ENCODE measurements at places on chromosomes 16 and 17.

DNA sequence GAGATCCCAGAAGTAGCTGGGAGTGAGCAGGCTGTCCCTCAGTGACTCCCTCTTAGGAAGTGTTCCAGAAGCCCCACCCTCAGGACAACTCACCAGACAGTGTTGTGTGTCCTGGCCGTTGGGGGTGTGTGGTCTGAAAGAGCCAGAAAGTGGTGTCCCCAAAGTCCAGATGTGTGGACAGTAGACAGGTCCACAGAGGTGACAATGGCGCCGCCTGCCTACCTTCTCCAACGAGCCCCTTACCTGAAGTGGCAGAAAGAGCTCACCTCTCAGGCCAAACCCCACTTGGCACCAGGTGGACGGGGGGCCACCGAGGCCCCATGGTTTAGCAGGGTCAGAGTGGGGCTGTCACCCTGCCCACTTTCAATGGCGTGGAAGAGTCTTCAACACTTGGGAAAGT, 19.9 kb downstream of the C17orf100 start:
- DNase-seq = no peak

DNA sequence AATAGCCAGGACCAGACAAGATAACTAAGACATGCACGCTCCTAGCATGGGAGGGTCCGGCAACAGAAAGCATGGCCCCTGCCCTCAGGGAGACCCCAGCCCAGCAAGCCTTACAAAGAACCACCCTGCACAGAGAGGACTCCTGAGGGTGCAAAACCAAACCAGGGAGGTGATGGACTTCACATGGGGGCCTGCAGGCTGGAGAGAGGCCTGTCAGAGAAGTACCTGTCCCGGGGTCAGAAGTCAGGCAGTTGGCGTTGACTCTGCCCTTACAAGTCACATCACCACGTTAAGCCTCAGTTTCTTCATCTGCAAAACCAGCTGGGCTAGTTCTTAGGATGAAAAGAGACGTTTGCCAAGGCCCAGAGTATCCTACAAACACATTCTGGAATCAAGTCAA, 4.7 kb downstream of the OTOP2 start:
- DNase-seq = no peak

- no peak for DNase-seq
Observed at GRCh38 chr16:53945996-53946395, 242.0 kb downstream of the FTO start.

DNA sequence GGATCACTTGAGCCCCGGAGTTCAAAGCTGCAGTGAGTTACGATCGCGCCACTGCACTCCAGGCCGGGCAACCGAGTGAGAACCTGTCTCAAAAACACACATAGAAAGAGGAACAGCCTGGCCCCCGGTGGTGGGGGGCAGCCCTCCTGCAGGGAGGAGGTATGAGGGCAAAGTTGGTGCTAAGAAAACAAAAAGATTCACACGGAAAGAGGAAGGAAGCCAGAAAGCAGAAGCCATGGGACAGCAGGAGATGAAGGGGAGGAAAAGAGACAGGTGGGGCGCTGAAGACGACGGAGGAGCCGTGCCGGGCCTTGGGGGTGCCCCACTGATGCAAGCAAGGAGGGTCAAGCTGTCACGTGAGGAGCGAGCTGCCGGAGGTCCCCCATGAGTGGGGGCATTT, 8.2 kb upstream of the C16orf74 start:
- DNase-seq = no peak

DNA sequence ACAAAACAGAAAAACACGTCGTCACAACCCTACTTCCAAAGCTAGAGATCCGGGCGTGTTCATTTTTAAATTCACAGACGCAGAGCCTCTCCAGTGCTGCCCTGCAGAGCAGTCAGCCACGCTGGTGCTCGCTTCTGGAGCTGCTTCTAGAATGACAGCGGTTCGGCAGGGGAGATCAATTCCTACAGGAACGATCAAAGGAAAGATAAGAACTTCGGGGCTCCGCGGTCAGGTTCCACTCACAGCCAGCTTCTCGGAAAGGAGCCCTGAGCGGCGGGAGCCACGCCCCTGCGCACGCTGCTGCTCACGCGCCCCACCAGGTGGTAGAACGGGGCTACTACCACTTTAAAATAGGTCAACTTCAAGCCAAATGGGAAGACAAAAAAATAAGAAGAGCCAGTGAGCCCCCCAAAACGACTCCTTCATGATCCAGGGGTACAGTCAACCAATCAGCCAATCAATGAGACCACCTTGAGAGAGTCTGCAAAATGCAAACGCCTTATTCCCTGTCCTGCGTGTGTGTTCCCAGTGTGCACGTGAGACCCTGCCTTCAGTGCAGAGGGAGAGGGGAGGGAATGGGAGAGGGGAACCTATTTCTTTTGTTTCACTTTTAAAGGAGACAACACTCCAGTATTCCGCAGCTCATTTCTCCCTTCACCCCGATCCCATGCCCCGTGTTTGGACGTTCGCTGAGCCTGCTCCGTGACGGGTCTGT, 209.7 kb downstream of the RBFOX3 start:
- peak; percentile 32 for DNase-seq

DNA sequence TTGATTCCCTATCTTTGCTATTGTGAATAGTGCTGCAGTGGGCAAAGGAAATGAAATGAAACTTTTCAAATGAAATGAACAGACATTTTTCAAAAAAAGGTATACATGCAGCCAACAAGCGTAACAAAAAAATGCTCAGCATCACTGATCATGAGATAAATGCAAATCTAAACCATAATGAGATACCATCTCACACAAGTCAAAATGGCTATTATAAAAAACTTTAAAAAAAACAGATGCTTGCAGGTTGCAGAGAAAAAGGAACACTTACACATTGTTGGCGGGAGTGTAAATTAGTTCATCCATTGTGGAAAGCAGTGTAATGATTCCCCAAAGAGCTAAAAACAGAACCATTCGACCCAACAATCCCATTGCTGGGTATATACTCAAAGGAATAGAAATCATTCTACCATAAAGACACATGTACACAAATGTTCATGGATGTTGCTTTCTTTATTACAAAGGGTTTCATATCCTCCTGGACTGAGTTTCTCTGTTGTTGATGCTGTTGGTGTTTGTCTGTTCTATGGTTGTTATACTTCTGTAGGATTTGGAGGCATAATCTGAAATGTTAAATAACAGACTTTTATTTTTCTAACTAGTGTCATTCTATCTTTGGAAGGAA, 99.3 kb upstream of the SOX9 start:
- DNase-seq = no peak

GRCh38 chr17:76584427-76585032, 1.1 kb downstream of the ST6GALNAC2 start:
- DNase-seq = no peak

DNA sequence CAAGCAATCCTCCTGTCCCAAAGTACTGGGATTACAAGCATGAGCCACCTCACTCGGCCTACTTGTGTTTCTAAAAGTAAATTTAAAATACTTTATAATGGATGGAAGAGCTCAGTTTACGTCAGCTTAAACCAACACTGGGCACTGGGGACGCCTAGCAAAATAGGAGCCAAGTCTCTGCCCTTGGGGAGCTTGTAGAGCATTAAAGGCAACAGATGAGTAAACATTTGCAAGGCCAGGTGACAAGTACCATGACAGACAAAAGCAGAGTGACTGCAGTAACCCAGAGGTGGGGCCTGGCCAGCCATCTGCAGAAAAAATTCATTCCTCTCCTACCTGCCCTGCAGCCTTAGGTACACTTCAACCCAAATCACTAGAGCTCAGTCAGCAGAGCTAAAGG, 12.1 kb upstream of the NLK start:
- DNase-seq = no peak

DNA sequence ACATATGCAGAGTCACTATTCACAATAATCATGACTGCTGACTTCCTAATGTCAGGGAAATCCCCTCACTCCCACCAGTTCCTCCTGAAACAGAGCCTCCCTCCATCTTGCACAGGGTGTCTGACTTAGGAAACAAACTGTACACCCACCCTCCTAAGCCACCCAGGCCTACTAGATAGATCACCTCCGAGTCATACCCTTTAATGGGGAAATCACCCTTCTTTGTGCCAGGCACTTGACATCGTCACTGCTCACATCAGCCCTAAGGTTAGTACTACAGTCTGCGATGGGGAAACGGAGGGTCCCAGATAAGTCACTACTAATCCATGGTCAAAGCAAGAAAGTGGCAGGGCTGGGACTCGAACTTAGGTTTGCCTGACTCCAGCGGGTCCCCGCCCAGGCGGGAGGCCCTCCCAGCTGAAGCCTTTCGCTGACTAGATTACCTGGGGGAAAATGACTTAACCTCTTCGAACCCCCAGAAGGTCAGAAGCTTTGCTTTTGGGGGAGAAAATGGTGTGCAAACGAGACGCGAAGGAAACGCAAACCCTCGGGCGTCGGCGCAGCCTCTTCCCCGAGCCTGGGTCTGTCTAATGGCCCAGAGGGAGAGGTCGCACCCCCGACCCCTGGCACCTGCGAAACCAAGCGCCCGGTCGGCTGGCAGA, 3.4 kb upstream of the MLLT6 start:
- no peak for DNase-seq

GRCh38 chr16:71746442-71747046, 22.0 kb upstream of the PHLPP2 start:
- DNase-seq = no peak

- no peak for DNase-seq
Observed at GRCh38 chr16:86602521-86602920, 24.2 kb downstream of the FOXL1 start.

DNA sequence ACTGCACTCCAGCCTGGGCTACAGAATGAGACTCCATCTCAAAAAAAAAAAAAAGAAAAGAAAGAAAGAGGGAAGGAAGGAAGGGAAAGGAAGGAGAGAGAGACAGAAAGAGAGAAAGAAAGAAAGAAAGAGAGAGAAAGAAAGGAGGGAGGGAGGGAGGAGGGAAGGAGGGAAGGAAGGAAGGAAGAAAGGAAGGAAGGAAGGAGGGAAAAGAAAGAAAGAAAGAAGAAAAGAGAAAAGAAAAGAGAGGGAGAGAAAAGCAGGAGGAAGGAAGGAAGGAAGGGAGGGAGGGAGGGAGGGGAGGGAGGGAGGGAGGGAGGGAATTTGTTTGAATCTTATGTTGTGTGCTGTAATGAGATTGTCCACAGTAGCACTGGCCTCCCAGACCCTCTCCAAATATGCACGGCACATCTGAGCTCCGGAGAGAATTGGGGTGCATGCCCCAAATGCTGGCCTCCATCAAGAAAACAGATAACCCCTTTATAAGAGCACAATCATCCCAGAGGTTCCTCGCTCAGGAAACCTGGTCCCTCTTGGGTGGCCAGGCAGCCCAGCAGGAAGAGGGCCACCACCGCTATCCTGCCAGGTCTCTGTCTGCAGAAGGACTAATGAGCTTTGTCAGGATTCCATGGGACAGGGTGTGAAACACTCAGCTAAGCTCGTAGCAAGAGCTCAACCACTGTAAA, 8.8 kb upstream of the EIF1 start:
- DNase-seq = no peak

GRCh38 chr17:8857919-8858318, 9.6 kb downstream of the PIK3R6 start:
- DNase-seq = no peak

DNA sequence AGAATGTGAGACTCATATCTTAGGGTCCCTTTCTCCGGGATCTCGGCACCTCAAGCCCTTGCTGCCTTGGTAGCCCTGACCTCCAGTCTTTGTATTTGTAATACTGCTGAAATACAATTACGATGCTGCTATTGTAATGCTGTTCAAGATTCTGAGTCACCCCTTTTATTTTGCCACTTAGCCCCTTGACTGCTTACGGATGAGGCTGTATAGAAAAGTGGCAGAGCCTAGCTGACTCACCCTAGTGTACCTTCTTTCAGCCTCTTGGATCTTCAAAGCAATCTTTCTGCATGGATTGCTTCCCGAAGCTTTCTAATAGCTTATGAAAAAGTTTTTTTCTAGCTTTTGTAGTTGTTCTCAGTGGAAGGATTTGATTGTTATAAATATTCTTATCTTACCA, 187.9 kb downstream of the KCNJ2 start:
- no peak for DNase-seq

DNA sequence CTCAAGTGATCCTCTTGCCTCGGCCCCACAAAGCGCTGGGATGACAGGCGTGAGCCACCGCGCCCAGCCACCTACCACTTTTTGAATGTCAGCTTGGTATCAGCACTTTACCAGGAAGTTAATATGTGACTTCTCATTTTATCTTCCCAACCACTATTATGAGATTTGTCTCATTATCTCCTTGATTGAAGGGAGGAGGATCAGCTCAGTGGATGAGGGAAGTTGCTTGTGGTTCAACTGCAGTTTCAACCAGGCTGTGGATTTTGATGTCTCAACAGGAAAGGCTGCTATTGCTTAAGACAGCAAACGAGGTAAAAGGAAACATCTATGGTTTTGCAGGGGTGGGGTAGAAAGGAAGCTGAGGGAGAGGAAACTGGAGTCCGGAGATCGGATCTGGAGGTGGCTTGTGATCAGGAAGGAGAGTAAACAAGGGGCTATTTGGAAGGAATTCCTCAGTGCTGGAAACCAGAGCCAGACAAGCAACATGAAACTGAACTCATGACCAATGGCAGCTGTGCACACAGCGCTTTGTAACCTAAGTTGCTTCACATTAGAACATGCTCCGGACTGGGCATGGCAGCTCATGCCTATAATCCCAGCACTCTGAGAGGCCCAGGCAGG, 180.5 kb downstream of the VPS53 start:
- no peak for DNase-seq

DNA sequence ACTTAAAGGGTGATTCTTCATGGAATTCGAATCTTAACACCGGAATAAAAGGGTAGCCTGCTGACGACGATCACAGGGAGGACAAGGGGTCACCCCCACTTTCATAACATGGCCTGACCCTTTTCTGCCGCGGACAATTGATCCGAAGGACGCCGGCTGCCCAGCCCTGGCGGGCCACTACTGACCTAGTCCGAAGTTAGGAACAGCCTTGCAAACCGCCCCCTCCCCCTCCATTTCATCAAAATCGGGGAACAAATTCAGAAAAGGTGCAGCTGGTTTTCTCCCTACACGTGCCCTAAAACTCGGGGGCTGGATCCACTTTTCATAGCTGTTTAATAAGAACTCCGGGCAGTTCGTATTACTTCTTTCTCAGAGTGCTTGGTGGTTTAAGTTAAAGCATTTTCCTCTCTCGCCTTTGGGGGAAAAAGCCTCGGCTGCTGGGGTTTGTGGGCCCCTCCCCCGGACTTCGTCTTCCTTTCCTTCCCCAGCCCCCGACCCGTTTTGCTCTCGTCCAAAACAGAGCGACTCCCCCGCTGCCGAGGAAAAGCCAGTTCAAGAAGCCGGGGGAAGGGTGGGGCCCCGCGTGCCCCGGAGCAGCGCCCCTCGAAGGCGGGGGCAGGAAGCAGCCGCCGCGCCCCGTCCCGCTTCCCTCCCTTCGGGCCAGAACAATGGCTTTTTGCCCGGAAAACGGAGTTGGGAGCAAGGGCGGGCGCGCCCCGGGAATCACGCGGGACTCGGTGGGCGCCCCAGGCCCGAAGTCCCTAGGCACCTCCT, 641 bp upstream of the CBX2 start:
- DNase-seq = no peak

Data from left renal cortex interstitium (tissue), 4 donors.